Activated CD4-positive, alpha-beta memory T cell treated with anti-CD3 and anti-CD28 coated beads, Interleukin-2, amount 10 ng/mL, durations not matched to agents 7 days and 5 days (primary cell): ENCODE measurements at places on chromosomes 16 and 17. TPM values are rescaled to one million over a fixed set of nuclear protein-coding genes. Genes with fewer than 3 reads are reported as not detected.

DNA sequence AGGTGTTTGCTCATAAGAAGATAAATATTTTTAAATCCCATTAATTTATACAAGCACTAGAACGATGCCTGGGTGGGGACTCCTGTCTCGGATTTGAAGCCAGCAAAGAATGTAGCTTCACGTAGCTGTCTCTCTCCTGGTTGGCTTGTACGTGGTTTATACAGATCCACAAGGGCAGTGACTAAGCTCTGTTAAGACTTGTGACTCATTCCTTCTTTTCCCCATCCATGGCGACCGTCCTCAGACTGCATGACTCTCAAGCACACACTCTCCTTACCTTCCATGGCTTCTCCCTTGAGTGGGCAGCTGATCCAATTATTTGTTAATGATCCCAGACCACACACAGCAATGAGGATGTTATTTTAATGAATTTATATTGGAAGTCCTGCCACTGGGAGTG lies 679.7 kb upstream of the SOX9 start:
- no peak for DNase-seq

GRCh38 chr16:22751104-22751667 lies 62.8 kb upstream of the HS3ST2 start:
- DNase-seq: no peak

- no peak for DNase-seq
Observed at GRCh38 chr16:50762241-50762640, 20.4 kb downstream of the CYLD start.

Gene FOXN1
- total RNA-seq: not detected

Gene NHERF1
- 320 TPM for total RNA-seq

Gene SEPTIN1
- total RNA-seq: 343 TPM
